NCI-H524 treated with DMSO at 0.1 percent for 48 hours (cell line): ENCODE measurements at places on chromosomes 7 and 10.

- DNase-seq = no peak
These were observed 121.6 kb downstream of the RELN start for GRCh38 chr7:103867874-103868273.

GRCh38 chr10:104350127-104350635 is 3.5 kb upstream of the CFAP58 start:
- no peak for DNase-seq

DNA sequence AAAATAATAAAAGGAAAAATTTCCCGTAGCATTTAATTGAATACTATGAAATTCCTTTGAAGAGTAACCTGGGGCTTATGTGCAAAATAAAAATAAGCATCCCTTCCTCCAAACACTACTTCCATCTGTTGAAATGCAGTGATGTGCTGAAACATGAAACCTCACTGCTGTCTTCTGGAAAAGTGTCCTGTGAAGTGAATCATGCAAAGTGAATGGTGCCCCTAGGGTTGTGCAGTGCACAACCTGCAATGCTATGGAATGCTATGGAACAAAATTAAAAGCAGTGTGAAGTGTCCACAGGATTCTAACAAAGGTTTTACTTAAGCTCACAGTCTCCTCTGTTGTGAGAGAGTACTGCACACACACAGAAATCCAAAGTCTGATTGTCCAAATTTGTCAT is 480.9 kb downstream of the ETV1 start:
- no peak for DNase-seq

DNA sequence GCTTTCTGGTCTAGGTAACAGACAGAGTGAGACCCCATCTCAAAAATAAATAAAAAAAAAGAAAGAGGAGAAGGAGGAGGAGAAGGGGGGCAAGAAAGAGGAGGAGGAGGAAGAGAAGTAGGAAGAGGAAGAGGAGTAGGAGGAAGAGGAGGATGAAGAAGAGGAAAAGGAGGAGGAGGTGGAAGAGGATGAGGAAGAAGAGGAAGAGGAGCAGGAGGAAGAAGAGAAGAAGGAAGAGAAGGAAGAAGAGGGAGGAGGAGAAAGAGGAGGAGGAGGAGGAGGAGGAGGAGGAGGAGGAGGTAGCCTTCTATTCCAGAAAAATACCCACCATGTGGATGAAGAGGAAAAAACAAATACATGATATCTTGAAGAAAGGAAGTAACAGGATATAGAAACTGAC is 172.1 kb downstream of the FRMD4A start:
- DNase-seq = no peak

DNA sequence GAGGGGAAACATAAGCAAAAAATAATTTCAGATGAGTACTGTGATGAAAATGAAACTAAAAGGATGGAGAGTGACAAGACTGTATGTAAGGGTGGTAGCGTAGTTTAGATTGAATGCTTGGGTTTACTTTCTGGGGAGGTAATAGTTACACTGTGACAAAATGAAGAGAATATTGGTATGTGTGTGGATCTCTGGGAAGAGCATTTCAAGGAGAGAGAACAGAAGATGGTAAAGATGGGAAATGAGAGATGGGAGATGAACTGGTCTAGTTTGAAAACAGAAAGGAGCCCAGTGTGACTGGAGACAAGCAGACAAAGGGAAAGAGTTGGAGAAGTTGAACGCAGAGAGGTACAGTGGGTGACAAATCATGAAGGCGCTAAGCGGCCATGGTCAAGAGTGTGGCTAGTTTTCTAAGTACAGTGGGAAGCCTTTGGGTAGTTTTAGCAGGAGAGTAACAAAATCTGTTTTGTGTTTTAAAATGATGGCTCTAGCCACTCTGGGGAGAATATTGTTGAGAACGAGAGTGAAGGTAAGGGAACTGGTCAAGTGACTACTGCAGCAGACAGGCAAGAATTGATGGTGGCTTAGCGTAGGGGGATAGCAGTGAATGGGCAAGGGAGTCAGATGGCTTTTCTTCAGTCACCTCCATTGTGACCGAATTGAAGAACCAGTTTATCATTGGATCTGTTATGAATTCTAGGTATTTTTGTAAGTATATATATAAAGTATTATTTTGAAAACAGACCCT is 22.6 kb downstream of the PALS2 start:
- DNase-seq = no peak
